ENCODE measurements at places on chromosomes 5 and 9.
A peak's percentile ranks its signal among the peaks of the same experiment; 100 is the strongest.

- no peak for DNase-seq
These were observed 60.9 kb upstream of the TMED7 start for GRCh38 chr5:115686738-115687074.

GRCh38 chr5:8756498-8757084, 789.3 kb downstream of the SEMA5A start:
- peak; percentile 23 for DNase-seq

- DNase-seq: no peak
These were observed 68.9 kb downstream of the PRDM6 start for GRCh38 chr5:123157791-123158581.

DNA sequence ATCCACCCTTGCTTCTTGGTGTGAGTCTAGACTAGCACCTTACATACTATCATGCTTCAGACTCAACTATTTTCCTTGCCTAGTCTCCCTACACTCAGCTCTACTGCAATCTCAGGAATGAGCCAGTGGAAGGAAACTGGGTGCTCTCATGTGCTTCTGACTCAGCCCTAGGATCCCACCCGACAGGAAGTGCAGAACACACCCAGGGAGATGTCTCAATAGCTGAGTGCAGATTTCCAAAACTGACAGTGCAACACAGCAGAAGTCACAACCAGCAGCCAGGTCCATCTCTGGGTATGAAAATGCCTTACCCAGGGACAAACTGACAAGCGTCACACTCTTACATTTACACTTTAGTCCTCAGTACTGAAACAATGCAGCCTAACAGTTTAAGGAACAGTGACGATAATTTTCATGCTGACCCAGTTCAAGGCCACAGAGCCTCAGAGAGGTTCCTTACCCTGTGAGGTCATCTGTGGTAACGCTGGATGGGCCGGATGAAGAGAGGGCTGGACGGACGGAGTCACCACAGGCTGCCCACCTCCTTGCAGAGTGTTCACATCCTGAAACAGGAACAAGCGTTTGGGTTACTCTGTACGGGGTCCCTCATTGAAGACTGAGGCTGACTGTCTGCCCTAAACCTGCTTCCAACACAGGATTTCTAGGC, 33.0 kb downstream of the FKBP15 start:
- no peak for DNase-seq

GRCh38 chr5:50863534-50864170, 197.2 kb downstream of the PARP8 start:
- DNase-seq: no peak

- no peak for DNase-seq
These were observed 153.1 kb upstream of the KLF9 start for GRCh38 chr9:70567511-70567910.

GRCh38 chr9:76580820-76581219, 121.8 kb downstream of the GCNT1 start:
- DNase-seq: no peak

DNA sequence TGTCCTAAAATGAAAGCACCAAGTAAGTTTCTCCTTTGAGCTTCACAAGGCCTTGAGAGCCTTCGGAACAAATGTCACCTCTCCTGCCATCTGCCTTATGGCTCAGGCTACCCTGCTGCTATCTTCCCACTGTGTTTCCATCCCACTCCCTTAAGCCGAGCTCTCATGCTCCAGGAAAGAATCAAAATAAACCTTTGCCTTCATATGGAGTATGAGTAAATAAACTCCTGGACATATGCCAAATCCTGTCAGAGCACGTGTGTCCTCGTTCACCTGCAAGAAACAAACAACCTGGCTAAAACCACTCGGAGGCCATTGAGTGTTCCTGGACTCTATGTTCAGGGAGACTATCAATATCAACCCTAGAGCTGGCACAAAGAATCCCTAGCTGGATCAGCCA, 122.3 kb upstream of the CCDC112 start:
- no peak for DNase-seq

DNA sequence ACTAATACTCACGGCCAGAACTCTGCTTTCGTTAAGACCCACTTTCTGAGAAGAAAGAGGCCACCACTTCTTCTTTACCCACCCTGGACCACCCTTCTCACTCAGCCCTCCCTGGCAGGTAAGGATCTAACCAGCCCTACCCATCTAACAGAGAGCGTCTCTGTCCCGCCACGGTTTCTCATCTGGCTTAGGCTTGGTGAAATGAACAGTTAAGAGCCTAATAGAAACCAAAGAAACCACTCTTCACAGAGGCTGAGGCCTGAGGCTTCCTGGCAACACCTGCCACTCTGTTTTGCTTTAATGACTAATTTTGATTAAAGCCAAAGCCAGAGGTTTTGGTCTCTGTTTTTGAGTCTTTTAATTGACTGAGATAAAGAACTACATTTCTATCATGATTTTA, 354.1 kb upstream of the SLC30A5 start:
- no peak for DNase-seq

DNA sequence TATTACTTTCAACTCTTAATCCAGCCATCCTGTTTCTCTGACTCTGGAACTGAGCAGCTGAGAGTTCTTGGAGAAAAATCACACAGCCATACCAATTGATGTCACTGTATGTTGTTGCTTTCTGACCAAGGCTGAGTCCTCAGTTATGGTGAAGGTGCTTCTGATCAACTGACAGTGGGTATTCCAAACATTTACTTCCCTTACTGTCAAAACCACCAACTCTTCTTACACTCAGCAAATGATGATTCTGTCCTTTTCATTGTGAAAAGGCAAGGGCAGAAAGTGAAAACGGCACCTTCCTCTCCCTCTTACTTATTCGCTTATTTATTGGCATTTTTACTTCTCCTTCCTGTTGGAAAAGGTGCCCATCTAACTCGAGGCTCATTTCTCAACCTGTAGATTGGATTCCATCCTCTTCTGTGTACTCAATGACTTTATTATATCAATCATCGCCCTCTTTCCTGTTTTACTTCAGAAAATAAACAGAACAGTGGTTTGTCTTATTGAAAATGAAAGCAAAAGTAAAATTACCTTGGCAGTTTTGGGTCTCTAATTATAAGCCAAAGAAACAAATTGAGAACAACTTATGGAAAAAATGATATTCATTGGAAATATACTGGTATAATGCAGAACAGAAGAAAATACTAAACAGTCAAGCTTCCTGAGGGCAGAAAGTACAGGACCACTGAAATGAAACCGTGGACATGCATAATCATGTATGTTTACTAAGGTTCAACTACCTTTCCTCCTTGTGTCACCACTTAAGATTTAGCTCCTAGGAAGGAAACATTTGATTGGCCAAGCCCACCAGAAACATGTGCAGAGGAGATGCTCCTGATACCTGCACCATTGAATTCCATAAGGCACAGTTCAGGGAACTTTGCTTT, 104.5 kb upstream of the CHD1 start:
- no peak for DNase-seq

GRCh38 chr9:19689328-19690101, 99.3 kb downstream of the SLC24A2 start:
- DNase-seq: no peak

DNA sequence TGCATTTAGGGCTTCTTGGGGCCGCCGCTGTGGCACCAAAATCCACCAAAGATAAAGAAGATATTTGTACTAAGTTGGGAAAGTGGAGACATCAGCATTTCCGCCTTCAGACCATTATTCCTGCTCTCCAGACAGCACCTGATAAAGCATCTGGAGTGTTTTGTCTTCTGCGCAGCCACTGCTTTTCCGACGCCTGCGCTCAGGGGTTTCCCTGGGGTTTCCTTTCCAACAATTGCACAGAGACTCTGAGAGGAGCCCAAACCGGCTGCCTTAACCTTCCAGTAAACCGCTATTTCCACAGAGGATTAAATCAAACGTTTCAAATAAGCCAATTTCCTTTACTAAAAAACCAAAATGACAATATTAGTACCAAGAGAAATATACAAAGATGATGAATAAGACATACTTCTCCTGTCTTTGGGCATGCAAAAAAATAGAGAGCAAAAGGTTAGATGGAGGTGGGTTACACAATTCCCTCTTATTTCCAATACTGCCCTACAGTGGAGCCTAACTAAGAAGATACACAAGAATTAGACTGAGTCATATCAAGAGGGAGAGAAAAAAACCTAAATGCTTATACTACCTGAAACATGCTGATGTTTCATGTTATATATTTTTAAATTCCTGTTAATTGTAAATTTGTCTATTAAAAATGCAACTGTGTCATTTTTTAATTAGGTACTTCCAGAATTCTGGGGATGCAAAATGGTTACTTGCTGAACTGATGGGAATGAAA, 98.4 kb downstream of the MAPKAP1 start:
- no peak for DNase-seq

DNA sequence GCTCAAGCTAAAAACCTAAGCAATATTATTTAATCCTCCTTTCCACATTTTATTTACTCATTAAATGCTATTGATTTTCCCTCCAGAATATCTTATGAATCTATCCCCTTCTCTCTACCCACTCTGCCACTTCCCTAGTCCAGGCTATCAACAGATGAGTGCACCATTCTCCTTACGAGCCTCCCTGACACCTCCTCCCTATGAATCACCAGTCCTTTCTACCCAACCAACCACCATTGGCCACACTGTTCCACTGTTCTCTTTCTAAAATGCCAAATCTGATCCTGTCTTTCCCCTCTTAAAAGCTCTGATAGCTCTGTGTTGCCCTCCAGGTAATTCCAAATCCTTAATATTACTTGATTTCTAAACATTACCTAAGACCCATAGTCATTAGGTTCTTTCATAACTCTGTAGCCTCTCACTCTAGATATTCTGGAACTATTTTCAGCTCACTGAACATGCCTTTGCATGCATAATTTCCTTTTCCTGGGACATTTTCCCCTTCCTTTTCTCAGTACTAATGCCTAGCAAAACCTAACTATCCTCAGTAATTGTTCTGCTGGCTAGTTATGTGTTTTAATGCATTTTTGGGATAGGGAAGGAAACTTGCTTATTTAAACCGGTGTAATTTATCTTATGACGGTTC, 126.3 kb downstream of the UNC13B start:
- no peak for DNase-seq

DNA sequence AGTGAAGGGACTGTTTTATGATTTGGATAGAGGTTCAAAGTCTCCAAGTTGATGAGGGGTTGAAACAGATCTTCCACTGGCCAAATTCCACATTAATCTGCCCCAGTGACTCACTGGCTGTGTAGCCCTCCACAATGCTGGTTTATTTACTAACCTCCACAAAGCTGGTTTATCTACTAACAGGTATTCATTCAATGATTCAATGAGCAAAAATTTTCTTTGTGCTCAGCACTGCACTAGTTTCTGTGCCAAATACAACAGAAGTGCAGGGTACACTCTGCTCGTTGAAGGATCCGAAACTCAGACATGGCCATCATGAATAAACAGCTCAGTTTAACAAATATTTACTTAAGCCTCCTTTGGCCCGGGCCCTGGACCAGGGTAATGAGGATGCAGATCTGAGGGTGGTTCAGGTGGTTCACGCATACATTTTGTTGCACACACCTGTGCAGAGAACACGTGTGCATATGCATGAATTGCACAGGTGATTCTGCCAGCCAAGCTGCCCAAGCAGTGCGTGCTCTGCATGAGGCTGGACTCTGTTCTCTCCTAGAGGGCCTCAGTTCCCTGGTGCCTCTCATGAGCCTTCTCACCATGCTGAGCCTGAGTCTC, 71.0 kb downstream of the SH3PXD2B start:
- no peak for DNase-seq

- DNase-seq: no peak
These were observed 1.1 kb upstream of the CMBL start for GRCh38 chr5:10308844-10309243.

- no peak for DNase-seq
These were observed 80.3 kb downstream of the ANKRD33B start for GRCh38 chr5:10644192-10644591.

DNA sequence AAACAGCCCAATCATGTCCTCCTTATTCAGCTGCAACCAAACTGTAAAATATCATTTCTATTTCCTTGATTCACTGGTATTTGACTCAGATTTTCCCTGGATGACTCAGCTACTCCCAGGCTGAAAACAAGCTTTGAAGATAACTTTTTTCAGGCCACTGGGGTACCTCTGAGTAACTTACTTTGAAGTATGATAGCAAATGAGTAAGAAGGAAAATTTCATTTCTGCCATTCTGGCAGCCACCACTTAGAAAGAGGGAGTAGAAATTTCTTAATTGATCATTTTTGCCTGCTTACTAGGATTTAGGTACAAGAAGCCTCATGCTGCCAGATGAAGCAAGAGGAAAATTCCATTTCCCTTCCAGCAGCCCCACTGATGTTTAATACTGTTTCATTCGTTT, 247.4 kb downstream of the PRELID2 start:
- DNase-seq: no peak

- peak; percentile 11 for DNase-seq
These were observed 14.4 kb downstream of the TXN start for GRCh38 chr9:110241858-110242321.

- DNase-seq: peak; percentile 70
These were observed 160.7 kb upstream of the DAPK1 start for GRCh38 chr9:87336914-87337333.

DNA sequence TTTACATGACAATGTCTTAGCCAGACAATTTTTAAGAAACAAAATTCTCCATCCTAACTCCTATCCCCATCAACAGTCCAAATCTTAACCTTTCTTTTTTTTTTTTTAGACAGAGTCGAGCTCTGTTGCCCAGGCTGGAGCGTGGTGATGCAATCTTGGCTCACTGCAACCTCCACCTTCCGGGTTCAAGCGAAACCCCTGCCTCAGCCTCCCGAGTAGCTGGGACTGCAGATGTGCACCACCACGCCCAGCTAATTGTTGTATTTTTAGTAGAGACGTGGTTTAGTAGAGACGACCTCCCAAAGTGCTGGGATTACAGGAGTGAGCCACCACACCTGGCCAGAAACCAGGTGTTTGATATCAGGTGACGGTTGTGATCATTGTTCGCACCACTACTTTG, 10.2 kb downstream of the ABL1 start:
- no peak for DNase-seq

DNA sequence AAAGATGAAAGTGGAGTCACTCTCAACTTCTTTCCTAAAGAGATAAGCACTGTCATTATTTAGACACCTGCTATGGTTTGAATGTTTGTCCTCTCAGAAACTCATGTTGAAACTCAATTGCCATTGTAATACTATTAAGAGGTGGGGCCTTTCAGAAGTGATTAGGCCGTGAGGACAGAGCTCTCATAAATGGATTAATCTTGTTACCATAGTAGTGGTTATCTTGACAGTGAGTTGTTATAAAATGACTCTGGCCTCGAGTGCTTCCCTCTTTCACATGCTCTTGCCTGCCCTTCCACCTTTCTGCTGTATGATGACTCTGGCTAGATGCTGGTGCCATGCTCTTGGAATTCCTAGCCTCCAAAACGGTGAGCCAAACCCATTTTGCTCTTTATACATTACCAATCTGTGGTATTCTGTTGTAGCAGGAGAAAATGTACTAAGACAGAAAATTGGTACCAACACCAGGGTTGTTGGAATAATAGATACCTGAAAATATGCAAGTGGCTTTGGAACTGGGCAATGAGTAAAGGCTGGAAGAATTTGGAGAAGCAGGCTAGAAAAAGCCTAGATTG, 38.0 kb downstream of the GDA start:
- DNase-seq: no peak

GRCh38 chr5:130126746-130127145, 222.5 kb downstream of the CHSY3 start:
- DNase-seq: no peak

DNA sequence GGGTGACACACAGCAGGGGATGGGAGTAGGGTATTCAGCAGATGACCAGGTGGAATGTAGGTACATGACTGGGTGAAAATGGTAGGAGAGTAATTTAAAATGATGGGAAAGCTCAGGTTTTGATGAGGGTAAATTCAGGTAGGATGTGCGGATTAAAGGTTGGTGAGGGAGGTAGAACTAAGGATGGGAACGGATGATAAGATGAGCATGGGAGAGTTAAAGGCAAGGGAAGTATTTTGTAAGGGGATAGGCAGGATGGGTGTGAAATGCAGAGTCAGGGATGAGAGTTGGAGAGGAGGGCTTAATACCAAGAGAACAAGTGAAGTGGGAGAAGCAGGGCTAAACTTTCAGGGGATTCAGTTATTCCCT, 1.5 kb downstream of the TLN1 start:
- no peak for DNase-seq
